ENCODE measurements at places on chromosomes 3 and 15.
A peak's percentile ranks its signal among the peaks of the same experiment; 100 is the strongest.

DNA sequence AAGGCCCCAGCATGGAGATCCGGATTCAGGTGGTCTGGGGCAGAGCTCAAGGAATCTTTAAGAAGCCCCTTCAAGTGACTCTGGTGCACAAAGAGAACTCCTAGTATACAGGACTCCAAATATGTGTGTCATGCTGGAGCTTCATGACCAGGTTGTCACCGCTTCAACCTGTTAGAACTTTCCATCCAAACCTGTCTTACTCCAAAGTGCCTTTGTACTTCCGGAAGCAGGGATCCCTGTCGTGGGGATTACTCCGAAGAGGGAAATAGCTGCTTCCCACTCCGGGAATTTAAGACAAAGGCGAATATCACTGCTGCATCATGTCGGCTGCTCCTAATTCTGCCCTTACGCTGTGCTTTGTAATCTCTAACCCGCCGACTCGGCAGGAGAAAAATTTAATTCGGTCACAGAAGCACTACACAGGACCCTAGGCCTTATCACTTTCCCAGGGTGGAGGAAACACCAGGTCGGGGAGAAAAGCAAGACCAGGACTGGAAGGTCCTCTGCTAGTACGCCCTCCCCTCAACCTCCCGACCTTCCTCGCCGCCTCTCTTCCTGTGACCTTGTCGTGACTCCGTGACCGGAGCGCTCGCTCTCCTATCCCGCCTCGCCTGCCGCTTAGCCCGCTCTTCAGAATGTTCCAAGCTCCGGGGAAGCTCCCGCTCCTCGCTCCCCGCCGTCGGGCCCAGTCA is 730 bp downstream of the HIGD1A start:
- DNase-seq: peak; percentile 35

- DNase-seq: no peak
Measured at GRCh38 chr3:64691051-64691450, 3.3 kb upstream of the ADAMTS9 start.

- DNase-seq: no peak
Measured at GRCh38 chr3:196039359-196039758, 42.5 kb downstream of the TFRC start.

GRCh38 chr3:45434996-45435395 is 46.6 kb downstream of the LARS2 start:
- no peak for DNase-seq
